ENCODE measurements at places on chromosomes 4 and X.

DNA sequence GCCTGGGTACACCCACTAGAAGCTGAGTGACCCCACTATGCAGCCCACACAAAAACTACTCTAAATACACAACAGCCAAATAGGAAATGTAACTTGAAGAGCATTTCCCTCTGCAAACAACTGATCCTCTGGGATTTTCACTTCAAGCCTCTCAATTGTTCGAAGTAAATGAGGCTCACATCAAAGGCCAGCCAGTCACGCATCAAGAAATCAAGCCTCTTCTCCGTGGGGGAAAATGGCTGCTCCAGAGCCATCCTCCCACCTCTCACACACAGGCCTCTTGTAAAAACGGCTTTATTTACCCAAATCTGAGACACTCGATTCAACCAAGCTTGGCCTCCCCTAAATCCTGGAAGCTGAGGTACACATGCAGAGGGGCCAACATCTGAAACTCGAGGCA, 14.3 kb downstream of the PCDH19 start:
- no peak for DNase-seq

DNA sequence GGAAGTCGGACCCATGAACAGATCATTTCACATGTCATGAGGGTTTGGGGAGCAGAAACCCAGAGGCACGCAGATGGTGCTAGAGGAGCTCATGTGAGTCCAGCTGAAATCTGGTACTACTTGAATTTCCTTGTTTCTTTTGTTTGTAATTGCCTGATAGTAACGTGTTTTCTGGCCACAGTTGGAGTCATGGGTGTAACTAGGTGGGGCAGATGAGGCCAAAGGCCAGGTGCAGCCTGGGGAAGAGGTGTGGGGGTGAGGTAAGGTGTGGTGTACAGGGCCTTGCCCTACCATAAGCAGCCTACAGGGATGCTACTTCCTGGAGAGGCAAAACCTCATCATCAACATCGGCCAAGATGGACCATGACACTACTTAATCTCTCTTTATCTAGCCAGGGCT, 271.4 kb downstream of the PTTG2 start:
- DNase-seq: no peak

- DNase-seq: no peak
These were observed 60.0 kb downstream of the PPP3CA start for GRCh38 chr4:101287324-101287723.

GRCh38 chr4:85445050-85445639, 29.8 kb upstream of the ARHGAP24 start:
- DNase-seq: no peak

DNA sequence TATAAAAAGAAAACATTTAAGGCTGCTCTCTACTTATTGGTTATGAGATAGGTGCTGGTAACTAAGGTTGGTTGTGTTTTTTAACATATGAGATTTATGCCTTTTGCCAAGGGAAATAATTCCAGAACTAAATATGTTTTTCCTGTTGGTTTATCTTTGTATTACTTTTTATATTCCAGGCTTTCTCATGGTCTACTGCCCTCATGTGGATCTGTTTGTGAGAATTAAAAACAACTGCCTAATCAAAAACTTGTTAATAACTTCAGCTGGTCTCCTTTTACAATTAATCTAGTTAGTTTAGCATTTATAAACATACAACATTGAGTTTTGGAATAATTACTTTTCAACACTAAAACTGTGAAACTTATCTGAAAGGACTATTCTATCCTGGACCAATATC, 1208.3 kb downstream of the ADGRL3 start:
- no peak for DNase-seq
